Right atrium auricular region (tissue), 2 donors: ENCODE measurements at places on chromosomes 7 and 10. TPM values are rescaled to one million over a fixed set of nuclear protein-coding genes. Genes with fewer than 3 reads are reported as not detected.

TMEM196 gene
- not detected for total RNA-seq

COL1A2 gene
- 228 TPM for total RNA-seq

LIPK gene
- not detected for total RNA-seq

TLX1 gene
- total RNA-seq = not detected

ARHGAP22 gene
- total RNA-seq = 1.8 TPM
